ENCODE measurements at places on chromosomes 1 and 21. TPM values are rescaled to one million over a fixed set of nuclear protein-coding genes. Genes with fewer than 3 reads are reported as not detected.

The OR2T8 gene
- not detected for total RNA-seq

The DNASE2B gene
- total RNA-seq: not detected

The RNF220 gene
- 54.8 TPM for total RNA-seq

The DCDC2B gene
- total RNA-seq: not detected

The PIP5K1A gene
- total RNA-seq: 36.5 TPM

The WNT2B gene
- total RNA-seq: 4.8 TPM

The VCAM1 gene
- 9.8 TPM for total RNA-seq

The LEPROT gene
- total RNA-seq: 312 TPM

The SPRR2A gene
- total RNA-seq: not detected

The PLXNA2 gene
- 33.0 TPM for total RNA-seq

The GPR25 gene
- total RNA-seq: not detected
